ACHN (cell line): ENCODE measurements at places on chromosomes 3 and 15.

DNA sequence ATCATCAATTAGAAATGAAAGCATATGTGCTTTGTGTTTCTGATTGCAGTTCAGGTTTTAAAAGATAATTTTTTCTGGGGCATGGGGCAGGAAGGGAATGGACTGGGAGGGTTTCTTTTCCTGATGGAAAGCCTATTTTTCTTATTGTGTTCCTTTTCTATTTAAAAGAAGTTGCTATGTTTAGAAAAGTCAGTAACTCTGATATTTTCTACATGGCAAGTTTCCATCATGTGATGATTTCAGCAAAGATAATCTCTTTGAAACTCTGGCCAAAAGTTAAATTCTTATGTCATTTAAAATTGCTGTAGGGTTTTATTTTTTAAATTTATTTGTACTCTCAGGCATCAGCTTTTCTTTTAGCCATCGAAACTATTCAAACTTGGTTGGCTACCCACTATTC is 601.2 kb downstream of the FOXP1 start:
- DNase-seq, result no peak

DNA sequence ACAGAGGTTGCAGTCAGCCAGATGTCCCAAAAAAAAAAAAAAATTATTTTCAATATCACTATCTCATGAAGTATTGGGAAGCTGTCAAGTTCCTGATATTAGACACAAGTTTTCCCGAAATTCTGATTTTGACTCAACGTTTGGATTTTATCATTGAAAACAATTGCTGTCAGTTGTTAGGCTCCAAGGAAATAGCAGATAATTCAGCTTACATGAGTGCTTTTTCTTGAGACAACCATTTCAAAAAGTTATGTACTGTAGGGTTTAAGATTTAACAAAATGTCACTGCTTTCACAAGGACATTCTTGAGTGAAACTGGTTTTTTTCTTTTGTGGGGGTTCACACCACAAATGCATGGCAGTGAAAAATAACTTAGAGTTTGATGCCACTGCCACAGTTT is 9.3 kb upstream of the SETD5 start:
- no peak for DNase-seq

- no peak for DNase-seq
These were observed 26.2 kb downstream of the SLC12A8 start for GRCh38 chr3:125186261-125186787.

DNA sequence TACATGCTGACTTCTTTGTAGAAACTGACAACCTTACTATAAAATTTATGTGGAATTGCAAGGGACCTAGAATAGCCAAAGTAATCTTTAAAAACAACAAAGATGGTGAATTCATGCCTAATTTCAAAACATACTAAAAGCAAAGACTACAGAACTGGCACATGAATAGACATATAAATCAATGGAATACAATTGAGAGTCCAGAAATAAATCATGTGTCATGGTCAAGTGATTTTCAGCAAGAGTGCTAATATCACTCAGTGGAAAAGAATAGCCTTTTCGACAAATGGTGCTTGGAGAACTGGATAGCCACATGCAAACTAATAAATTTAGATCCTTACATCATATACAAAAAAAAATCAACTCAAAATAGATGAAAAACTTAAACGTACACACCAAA is 8.7 kb downstream of the IMPG2 start:
- no peak for DNase-seq

GRCh38 chr3:184643442-184643841 is 68.4 kb downstream of the MAGEF1 start:
- DNase-seq, result no peak

DNA sequence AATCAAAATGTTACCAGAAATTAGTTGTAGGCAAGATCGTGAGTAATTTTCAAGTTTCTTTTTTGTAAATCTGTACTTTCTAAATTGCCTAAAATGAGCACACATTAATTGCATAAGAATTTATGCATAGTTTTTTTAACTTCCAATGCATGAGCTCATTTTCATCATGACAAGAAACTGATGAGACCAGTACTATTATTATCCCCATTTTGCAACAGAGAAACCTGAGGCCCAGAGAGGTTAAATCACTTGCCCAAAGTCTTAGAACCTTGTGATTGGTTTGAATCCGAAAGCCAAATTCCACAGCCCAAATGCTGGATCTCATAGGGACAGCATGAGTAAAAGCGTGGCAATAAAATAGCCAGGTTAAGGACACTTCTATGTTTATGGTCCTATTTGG is 274.7 kb downstream of the ERC2 start:
- DNase-seq, result no peak

DNA sequence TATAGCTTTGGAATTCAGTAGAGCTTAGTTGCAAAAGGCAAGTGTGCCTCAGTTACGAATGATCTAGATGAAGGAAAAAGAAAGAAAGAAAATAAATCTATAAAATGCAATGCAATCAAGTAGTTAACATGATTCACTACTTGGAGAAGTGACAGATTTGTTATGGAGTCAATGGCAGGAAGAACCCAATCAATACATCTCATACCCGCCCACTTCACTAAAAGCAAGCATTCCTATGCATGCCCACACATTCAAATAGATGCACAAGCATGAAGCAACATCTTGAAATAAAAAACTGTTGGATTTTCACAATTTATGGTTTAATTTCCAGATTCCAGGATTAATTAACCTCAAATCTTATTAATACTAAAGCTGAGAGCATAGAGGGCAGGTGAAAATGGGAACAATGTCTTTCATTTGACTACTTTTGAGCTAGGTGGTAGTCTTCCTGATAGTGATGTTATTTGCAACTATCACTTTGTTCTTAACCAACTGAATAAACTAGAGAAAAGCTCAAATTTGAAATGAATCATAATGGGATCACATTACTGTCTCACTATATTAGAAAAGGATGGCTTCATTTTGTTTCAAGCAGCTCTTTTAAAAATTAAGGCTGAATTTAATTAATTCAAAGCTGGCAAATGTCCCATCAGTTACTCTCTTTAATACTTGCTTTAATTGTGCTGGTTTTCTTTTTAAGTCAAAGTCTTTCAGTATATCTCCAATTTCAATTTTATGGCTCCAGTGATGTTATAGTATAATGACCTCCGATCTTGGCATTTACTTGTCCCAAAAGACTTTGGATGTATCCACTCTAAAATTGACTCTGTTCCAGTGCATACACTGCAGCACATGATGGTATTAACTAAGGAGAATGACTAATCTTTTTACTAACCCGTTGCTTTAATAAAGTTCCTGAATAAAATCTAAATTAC is 46.7 kb upstream of the CCDC50 start:
- DNase-seq, result no peak

DNA sequence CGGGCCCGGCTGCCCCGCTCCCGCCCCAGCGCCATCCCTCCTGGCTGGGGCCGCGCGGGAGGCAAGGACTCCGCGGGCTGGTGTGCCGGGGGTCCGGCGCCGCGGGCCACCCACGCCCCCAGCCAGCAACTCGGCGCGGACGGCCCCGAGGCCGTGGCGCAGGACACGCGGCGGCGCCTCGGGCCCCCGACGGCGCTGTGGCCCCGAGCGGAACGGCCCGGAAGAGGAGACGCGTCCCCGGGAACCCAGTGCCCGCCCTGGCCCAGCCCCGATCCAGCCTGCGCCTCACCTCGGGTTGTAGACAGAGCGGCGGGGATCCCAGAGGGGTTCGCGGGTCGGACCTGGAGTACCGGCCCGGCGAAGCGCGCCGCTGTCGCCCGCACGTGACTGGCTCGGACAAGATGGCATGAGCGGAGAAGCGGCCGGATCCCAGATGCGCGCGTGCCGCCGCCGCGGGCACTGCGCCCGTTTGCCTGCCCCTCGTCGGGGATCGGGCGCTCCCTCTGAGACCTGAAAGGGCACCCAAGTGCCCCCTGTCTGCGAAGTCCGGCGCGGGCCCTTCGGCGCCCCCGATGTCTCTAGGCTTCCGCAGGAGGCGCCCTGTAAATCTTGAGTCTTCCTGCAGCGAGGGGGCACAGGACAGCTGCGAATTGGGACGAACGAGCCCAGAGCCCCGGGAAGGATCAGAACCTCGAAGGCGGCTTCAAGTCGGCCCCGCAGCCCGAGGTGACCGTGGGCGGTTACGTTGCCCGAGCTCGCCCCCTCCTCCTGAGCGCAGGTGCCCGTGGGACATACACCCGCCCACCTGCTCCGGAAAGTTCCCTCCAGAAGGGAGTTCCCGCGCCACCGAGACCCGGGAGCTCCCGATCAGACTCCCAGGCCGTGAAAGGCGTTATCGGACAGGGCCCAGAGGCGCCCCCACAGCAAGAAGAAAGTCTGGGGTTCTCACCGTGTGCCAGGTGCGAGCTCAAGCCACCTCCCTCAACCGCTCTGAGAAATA is 598 bp upstream of the SFMBT1 start:
- DNase-seq, result peak; percentile 65

- DNase-seq, result no peak
These were observed 18.3 kb downstream of the DUOX2 start for GRCh38 chr15:45095661-45096060.

DNA sequence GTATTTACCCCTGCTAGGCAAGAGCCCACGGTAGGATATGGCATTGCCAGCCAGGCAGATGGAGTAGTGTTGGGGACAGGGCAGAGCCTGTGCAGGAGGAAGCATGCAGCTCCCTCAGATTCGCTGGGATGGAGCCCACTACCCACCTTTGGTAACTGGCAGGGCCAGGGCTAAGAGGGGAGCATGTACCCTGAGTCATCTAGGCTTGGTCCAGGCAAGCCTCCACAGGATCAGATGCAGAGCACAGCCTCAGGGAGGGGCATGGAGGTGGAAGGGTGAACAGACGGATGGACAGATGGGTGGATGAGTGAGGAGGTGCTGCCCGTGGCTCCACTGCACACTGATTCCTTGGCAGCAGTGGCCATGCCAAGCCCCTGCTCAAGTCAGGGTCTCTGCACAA is 33.0 kb downstream of the IL20RB start:
- no peak for DNase-seq

DNA sequence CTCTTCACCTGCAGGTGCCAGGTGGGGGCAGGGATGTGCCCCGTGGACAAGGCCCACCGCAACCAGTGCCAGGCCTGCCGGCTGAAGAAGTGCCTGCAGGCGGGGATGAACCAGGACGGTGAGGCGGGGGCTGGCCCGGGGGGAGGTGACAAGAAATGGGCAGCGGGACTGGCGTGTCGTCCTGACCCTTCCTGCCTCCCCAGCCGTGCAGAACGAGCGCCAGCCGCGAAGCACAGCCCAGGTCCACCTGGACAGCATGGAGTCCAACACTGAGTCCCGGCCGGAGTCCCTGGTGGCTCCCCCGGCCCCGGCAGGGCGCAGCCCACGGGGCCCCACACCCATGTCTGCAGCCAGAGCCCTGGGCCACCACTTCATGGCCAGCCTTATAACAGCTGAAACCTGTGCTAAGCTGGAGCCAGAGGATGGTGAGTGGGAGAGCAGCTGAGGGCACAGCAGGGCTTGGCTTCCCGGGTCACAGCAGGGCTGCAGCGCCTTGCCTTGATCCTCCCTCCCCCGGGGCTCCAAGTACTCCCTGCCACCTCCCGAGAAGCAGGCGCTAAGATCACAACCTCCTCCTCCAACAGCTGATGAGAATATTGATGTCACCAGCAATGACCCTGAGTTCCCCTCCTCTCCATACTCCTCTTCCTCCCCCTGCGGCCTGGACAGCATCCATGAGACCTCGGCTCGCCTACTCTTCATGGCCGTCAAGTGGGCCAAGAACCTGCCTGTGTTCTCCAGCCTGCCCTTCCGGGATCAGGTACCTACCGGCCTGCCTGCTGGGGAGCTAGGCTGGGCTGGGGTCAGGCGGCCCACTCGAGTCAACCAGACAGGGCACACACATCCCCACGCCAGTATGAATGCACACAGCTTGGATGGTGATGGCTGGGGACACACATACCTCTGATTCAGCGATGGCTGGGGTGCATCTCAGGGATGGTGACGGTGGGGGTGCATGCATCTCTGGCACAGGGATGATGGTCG is 1.7 kb downstream of the NR2E3 start:
- DNase-seq, result no peak

GRCh38 chr3:126926684-126927400 is 56.1 kb upstream of the PLXNA1 start:
- peak; percentile 50 for DNase-seq

DNA sequence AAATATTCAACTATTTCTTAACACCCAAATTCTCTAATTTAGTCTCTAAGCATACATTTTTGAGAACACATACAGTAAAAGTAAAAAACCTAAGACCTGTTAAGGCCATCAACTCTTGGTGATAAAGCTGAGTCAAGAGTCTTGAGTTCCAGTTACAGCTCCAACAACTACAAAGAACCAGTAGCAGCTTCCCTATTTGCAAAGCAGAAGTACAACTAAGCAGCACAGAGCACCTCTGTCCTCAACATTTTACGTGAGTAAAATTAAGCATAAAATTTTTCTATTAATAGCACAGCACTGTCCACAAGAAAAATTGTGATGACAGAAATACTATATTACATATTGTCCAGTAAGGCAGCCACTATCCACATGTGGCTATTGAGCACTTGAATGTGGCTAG is 4.4 kb downstream of the PCOLCE2 start:
- DNase-seq, result no peak

DNA sequence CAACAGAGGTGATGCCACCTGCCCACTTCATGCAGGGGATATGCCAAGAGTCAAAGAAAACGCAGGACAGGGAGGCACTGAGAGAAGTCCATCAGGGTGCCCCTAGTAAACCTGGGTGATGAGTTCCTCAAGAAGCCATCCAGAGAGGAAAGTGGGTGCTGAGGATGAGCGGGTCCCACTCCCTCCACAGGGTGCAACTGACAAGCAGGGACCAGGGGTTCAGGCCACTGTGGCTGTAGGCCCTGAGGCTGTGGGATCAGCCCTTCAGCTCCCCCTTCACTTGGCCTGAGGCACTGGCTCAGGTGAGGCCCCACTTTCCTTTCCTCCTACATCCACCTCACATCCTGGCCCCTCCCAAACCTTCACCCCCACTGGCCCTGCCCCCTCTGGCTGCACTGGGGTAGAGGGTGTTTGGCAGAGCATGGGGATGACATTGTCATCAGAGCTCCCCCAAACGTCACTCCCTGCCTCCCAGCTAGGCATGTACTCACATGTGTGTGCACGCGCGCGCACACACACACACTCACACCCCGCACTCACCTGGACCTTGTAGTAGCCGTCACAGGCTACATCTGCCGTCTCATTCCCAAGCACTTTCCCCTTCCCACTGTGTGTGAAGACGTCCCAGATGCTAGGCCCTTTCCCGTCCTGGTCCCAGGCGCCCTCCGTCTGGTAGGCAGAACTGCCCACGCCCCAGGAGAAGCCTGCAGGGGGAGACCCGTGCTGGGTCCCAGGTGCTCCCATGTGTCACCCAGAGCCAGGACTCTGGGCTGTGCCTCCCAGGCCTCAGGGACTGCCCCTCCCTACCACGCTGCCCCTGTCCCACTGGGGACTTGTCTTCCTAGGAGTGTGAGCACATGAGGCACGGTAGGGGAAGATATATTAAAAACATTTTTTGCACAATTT is 1.4 kb downstream of the LCTL start:
- DNase-seq, result no peak

DNA sequence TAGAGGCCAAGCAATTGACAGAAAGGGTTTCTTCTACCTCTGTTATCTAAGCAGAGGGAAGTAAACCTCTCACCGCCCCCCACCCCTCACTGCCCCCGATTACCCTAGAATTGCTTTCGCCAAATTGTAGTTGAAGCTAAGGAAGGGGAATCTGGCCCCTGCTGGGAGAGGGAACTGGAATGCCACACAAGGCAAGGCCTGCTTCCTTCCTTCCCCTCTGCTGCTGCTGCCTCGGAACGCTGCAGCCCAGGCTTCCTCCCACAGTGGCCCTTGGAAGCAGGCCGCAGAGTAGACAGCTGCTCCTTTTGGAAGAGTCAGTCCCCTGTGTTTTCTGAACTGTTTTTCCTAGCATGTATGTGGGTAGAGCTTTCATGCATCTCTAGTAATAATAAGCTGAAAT is 21.6 kb downstream of the RLBP1 start:
- no peak for DNase-seq

- no peak for DNase-seq
These were observed 50.3 kb upstream of the ATG7 start for GRCh38 chr3:11221818-11222415.

GRCh38 chr15:26352909-26353308 is 420.0 kb downstream of the GABRB3 start:
- no peak for DNase-seq
